ENCODE measurements at places on chromosomes 7 and 10. TPM values are rescaled to one million over a fixed set of nuclear protein-coding genes. Genes with fewer than 3 reads are reported as not detected.

The SFRP4 gene
- 52.9 TPM for total RNA-seq

The TMEM139 gene
- total RNA-seq, result 0.61 TPM

The FAS gene
- 41.4 TPM for total RNA-seq

The MXI1 gene
- 80.0 TPM for total RNA-seq

The ORC5 gene
- 21.5 TPM for total RNA-seq

The MSS51 gene
- 3.1 TPM for total RNA-seq

The AGR2 gene
- not detected for total RNA-seq

The PANK1 gene
- total RNA-seq, result 4.6 TPM

DNA sequence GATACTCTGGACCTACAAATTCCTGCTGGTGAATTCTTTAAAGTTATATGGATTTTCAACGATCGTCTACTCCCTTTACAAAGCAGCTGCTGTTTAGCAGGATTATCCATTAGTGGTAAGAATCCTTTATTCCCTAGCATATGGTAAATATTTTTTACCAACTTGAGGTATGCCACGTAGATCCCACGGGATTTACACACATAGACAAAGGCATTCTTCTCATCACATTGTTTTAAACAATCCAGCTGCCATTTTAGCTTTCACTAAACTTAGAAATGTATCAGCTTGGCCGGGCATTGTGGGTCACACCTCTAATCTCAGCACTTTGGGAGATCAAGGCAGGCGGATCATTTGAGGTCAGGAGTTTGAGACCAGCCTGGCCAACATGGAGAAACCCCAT, 148.0 kb upstream of the SH2B2 start:
- no peak overlapping the region for H3K27ac ChIP-seq
- no peak overlapping the region for H3K4me3 ChIP-seq
- H3K27me3 ChIP-seq, result no peaks in the 10 kb centered on the region
- H3K36me3 ChIP-seq, result no peaks in the 10 kb centered on the region
- peaks cover 5% of the 10 kb centered on the region for H3K4me1 ChIP-seq

DNA sequence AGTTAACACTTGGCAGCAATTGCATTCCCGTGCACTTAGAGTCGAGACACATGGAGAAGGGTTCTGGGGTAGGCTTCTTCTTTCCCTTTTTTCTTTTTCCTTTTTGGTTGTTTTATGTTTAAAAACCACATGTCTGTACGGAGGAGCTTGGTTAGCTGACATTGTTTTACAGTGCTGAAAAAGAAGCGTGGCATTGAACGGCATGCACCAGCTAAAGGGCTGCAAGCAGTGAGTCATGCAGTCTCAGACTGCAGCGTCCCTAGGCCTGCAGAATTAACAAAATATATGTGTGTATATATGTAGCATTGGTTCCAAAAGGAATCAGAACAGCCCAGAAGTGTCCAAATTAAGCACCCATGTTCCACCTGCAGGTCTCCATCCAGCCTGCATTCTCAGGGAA, 211.0 kb downstream of the TCF7L2 start:
- no peaks in the 10 kb centered on the region for H3K36me3 ChIP-seq
- H3K4me3 ChIP-seq, result no peak overlapping the region
- H3K27ac ChIP-seq, result no peak overlapping the region
- H3K4me1 ChIP-seq, result peaks cover 2% of the 10 kb centered on the region
- DNase-seq, result no peak

DNA sequence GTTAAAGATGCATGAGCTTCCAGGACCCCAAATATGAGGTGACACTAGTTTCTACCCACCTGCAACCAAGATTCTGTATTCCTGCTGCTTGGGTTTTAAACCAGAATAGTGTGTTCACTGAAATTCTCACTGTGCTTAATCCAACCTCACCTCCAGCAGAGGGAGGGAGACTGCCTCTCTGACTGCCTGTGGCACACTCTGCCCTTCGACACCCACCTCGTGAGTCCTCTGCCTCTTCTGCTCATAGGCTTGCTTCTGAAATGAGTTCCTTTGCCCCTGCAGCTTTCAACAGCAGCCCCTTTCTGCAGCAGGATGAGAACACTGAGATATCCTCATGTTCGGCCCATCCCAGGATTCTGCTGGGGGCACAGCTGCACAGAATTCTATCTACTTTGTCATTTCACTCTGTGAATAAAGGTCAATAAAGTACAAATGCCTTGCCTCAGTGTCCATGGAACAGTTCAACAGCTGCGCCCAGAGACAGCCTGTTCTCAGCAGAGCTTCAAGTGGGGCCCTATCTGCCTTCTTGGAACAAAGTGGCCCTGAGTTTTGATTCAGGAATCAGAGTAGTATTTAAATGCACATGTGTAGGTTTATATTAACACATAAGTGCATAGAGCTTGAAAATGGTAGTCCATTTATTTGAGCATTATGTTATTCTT, 632.5 kb downstream of the TNS3 start:
- H3K36me3 ChIP-seq, result no peaks in the 10 kb centered on the region
- H3K4me1 ChIP-seq, result no peaks in the 10 kb centered on the region
- no peak overlapping the region for H3K4me3 ChIP-seq
- H3K27me3 ChIP-seq, result no peaks in the 10 kb centered on the region

- H3K27ac ChIP-seq, result no peak overlapping the region
- no peak for DNase-seq
- no peaks in the 10 kb centered on the region for H3K36me3 ChIP-seq
- H3K4me1 ChIP-seq, result no peaks in the 10 kb centered on the region
Observed at GRCh38 chr7:51025668-51026067, 243.0 kb upstream of the GRB10 start.

GRCh38 chr10:76303682-76304316, 872.4 kb downstream of the LRMDA start:
- DNase-seq, result peak; percentile 66
- no peaks in the 10 kb centered on the region for H3K36me3 ChIP-seq
- H3K27me3 ChIP-seq, result no peaks in the 10 kb centered on the region
- H3K4me3 ChIP-seq, result no peak overlapping the region
- H3K4me1 ChIP-seq, result peaks cover 5% of the 10 kb centered on the region

DNA sequence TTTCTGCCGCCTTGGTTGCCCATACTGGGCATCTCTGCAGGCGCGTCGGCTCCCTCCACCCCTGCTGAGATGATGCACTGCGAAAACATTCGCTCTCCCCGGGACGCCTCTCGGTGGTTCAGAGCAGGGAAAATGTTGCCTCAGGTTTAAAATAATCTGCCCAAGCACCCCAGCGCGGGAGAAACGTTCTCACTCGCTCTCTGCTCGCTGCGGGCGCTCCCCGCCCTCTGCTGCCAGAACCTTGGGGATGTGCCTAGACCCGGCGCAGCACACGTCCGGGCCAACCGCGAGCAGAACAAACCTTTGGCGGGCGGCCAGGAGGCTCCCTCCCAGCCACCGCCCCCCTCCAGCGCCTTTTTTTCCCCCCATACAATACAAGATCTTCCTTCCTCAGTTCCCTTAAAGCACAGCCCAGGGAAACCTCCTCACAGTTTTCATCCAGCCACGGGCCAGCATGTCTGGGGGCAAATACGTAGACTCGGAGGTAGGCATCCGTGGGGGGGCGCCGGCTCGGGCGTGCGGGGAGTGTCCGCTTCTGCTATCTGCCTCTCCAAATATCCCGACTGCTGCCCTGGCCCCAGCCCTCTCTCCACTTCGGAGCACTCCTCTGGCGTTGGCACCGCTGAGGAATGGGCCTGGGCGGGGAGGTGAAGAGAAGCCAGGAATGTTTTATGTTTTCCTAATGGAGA, at the start of gene CAV1:
TSS of gene CAV1 (plus strand) at position 428 of the 689 bp plus-strand sequence. CDS start at position 455, 27 bp downstream.
- H3K27ac ChIP-seq, result peak within 1 kb of the TSS; percentile 73
- H3K27me3 ChIP-seq, result no peaks in the 10 kb centered on the region
- H3K4me1 ChIP-seq, result peaks cover 9% of the 10 kb centered on the region
- peak; percentile 88 for DNase-seq
- no peaks in the 10 kb centered on the region for H3K36me3 ChIP-seq
- H3K4me3 ChIP-seq, result peak within 1 kb of the TSS; percentile 80

DNA sequence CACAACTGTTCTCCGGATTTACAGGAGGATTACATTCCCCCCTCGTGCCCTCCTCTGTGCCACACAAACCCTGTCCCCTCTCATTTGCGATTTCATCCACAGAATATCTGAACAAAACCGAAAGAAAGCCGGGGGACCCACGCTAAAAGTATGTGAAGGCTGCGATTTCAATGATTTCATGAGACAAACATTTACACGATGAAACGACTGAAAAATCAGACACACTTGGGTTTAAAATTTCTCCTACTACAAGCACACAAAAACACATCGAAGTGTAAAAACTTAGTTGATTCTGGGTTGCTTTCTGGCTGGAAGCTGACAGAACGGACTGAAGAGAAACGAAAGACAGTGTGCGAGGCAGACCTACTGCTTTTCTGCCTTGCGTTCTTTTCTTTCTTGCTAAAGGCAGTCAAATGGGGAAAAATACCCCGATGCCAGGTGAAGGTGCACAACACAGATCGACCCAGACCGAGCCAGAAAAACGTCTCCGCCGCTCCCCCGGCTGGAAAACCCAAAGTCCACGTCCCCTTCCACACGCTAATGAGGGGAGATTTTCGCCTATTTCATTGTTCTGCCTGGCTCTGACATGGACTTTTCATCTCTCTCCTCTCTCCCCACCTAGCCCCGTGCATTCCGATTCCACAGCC, 1.2 kb downstream of the HIPK2 start:
- peaks cover 5% of the 10 kb centered on the region for H3K4me1 ChIP-seq
- no peaks in the 10 kb centered on the region for H3K27me3 ChIP-seq
- H3K27ac ChIP-seq, result peak overlapping the region; percentile 88
- H3K36me3 ChIP-seq, result no peaks in the 10 kb centered on the region

GRCh38 chr7:90238583-90238982, 6.4 kb upstream of the CFAP69 start:
- no peaks in the 10 kb centered on the region for H3K4me1 ChIP-seq
- no peak for DNase-seq
- H3K27me3 ChIP-seq, result no peaks in the 10 kb centered on the region
- no peak overlapping the region for H3K4me3 ChIP-seq
- no peak overlapping the region for H3K27ac ChIP-seq

DNA sequence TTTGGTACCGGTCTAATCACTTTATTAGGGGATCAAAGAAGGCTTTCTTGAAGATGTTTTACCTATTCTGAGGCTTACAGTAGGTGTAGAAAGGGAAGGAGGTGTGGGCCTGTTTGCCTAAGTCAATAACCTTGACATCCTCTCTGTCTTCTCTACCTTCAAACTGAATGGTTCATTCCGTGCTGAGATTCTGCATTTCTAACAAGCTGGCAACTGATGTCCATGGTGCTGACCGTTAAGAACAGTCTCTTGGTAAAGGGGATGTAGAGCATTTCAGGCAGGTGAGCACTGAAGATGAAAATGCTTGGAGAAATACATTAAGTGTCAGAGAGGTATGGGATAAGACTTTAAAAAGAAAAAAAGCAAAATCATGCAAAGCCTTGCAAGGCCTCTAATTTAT, 51.5 kb upstream of the DGKB start:
- no peak for DNase-seq
- H3K4me3 ChIP-seq, result no peak overlapping the region
- H3K27ac ChIP-seq, result no peak overlapping the region
- no peaks in the 10 kb centered on the region for H3K27me3 ChIP-seq

GRCh38 chr7:2520131-2520760, 672 bp downstream of the LFNG start:
- H3K36me3 ChIP-seq, result no peaks in the 10 kb centered on the region
- H3K27me3 ChIP-seq, result no peaks in the 10 kb centered on the region
- H3K4me3 ChIP-seq, result peak overlapping the region; percentile 35
- no peak overlapping the region for H3K27ac ChIP-seq

GRCh38 chr10:86179961-86180360, 186.6 kb downstream of the GRID1 start:
- no peak overlapping the region for H3K4me3 ChIP-seq
- no peak overlapping the region for H3K27ac ChIP-seq
- no peaks in the 10 kb centered on the region for H3K27me3 ChIP-seq
- no peak for DNase-seq

DNA sequence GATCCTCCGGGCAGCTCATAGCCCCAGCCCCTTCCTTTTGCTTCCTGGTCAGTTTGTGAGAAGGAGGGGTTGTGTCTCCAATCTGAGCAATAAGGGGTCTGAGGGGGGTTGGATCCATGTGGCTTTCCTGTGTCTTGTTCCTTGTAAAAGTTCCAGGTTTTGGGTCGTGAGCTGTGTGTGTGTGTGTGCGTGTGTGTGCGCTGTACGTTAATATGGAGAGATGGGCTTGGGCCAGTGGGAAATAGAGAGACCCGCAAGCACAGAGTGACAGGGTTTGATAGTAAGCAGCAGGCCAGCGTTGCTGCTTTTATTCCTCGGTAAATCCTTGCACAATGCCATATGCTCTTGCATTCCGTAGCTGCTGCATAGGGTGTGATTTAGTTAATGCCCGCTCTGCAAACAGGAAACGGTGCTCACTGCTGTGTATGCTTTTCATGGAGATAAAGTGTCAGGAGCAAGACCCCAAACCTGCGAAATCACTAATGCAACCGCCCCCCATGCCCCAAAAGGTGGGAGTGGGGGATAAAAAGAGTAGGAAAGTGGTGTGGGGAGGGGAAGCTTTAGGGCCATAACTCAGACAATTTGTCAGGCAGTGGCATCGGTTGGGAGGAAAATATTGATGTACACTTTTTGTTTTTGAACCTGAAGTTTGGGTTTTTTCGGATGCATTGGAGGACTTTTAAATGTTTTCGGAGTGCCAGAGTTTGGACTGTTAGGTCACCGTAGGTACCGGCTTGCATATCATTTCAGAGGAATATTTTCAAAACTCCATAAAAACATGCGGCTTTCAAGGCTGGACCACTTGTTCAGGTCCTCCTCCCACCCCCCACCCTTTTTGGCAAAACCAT, 108.7 kb downstream of the TCF7L2 start:
- peak overlapping the region; percentile 6 for H3K4me3 ChIP-seq
- H3K36me3 ChIP-seq, result no peaks in the 10 kb centered on the region
- DNase-seq, result no peak
- H3K27ac ChIP-seq, result no peak overlapping the region
- H3K27me3 ChIP-seq, result no peaks in the 10 kb centered on the region

DNA sequence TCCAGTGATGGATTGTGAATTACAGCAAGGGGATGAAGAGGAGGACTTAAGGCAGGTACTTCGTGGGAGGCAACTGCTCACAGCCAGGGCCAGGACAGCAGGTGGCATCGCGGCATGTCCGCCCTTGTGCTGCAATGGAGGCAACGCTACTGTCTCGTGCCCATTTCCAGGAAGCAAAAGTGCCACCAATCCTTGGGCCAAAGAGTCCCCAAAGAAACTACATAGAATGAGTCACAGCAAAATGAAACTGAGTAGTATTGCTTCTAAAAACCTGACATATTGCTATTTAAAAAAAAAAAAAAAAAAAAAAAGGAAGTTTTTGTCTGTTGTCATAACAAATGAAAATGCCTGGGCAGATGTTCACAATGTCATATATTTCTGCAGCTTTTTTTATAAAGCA, 46.6 kb downstream of the RSU1 start:
- no peak overlapping the region for H3K4me3 ChIP-seq
- H3K4me1 ChIP-seq, result peaks cover under 1% of the 10 kb centered on the region
- no peak for DNase-seq
- H3K27me3 ChIP-seq, result no peaks in the 10 kb centered on the region
- H3K27ac ChIP-seq, result no peak overlapping the region
- H3K36me3 ChIP-seq, result no peaks in the 10 kb centered on the region

DNA sequence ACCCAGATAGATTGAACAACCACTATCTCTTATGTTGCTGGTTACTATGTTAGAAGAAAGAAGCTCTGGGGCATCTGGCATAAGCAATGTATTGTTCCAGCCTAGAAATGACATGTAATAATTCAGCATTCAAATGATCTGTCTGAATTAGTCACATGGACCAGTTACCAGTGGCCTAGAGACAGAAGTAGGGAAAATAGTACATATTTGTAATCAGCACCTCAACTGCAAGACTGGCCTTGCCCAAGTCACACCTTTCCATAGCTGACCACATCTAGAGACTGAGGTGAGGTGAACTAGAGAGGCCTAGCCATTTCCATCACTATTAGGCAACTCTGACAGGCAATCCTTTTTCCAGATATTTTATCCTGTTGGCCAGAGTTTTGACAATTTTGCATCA, 315.6 kb upstream of the KCND2 start:
- H3K36me3 ChIP-seq, result no peaks in the 10 kb centered on the region
- H3K27ac ChIP-seq, result no peak overlapping the region
- no peaks in the 10 kb centered on the region for H3K27me3 ChIP-seq
- H3K4me3 ChIP-seq, result no peak overlapping the region
- no peak for DNase-seq

Measured in ovary (tissue), 10 donors.